Diencephalon (tissue), 1 donor: ENCODE measurements at places on chromosomes 6 and 20. TPM values are rescaled to one million over a fixed set of nuclear protein-coding genes. Genes with fewer than 3 reads are reported as not detected.

The COL11A2 gene
- total RNA-seq, result 2.3 TPM

The SSTR4 gene
- total RNA-seq, result 2.1 TPM

The ARFGEF3 gene
- 47.3 TPM for total RNA-seq

The TFAP2D gene
- total RNA-seq, result 0.92 TPM

The LMBRD1 gene
- 81.0 TPM for total RNA-seq

The POU3F2 gene
- 46.4 TPM for total RNA-seq

The HDGFL1 gene
- not detected for total RNA-seq

The PPP1R14C gene
- 35.5 TPM for total RNA-seq

The CLIC5 gene
- 6.9 TPM for total RNA-seq

The CCM2L gene
- total RNA-seq, result 3.7 TPM

The TBC1D32 gene
- 46.6 TPM for total RNA-seq

The RPS18 gene
- 2,657 TPM for total RNA-seq

The FOXP4 gene
- total RNA-seq, result 2.1 TPM

The GTSF1L gene
- total RNA-seq, result not detected

The HLA-DRA gene
- total RNA-seq, result 8.5 TPM

The GABRR1 gene
- total RNA-seq, result 0.46 TPM

The CBLN4 gene
- total RNA-seq, result 44.1 TPM

The SEMG1 gene
- not detected for total RNA-seq

The TCFL5 gene
- 10.6 TPM for total RNA-seq

The FYN gene
- 350 TPM for total RNA-seq

The COL19A1 gene
- total RNA-seq, result 7.6 TPM

The PRSS16 gene
- total RNA-seq, result not detected

The TNFRSF6B gene
- total RNA-seq, result 1.6 TPM

The MEP1A gene
- not detected for total RNA-seq

The EDEM2 gene
- total RNA-seq, result 12.0 TPM

The PBOV1 gene
- not detected for total RNA-seq

The ETV7 gene
- total RNA-seq, result not detected

The CNR1 gene
- 162 TPM for total RNA-seq
